ENCODE measurements at places on chromosomes 1 and 21. TPM values are rescaled to one million over a fixed set of nuclear protein-coding genes. Genes with fewer than 3 reads are reported as not detected.

The ST3GAL3 gene
- 20.5 TPM for total RNA-seq

The ANKRD45 gene
- not detected for total RNA-seq

The DPT gene
- not detected for total RNA-seq

The DVL1 gene
- 45.5 TPM for total RNA-seq

The TLCD4 gene
- not detected for total RNA-seq

The PRELP gene
- not detected for total RNA-seq

The SHISAL2A gene
- total RNA-seq, result 25.9 TPM

The RABIF gene
- 9.1 TPM for total RNA-seq

The MTF1 gene
- total RNA-seq, result 31.2 TPM

GRCh38 chr1:27489501-27489972 lies 430 bp downstream of the WASF2 start:
- peak overlapping the region; percentile 100 for H3K4me3 ChIP-seq
- peaks cover 28% of the 10 kb centered on the region for H3K4me1 ChIP-seq
- peak overlapping the region; percentile 73 for H3K27ac ChIP-seq
- H3K36me3 ChIP-seq, result no peaks in the 10 kb centered on the region

GRCh38 chr1:84632673-84633434 lies 57.4 kb downstream of the SSX2IP start:
- no peaks in the 10 kb centered on the region for H3K36me3 ChIP-seq
- H3K27ac ChIP-seq, result no peak overlapping the region
- H3K4me3 ChIP-seq, result no peak overlapping the region
- no peaks in the 10 kb centered on the region for H3K4me1 ChIP-seq

DNA sequence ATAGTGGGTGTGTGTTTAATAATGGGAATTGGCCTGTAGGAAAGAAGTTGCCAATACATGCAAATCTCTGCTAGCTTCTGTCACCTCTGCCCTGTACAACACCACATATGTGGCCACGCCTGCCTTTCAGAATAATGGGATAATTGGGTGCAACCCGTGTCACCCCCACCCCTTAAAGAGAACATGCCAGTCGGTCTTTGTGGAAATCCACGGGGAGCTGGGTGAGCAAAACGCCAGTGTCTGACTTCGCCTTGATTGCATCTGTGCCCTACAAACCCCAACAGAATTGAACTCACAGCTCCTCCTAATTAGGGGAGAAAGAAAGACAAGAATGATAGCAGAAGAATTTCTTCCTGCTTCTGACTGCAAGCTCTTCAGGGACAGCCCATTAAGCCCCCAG lies 6.4 kb upstream of the PLXNA2 start:
- DNase-seq, result no peak
- no peaks in the 10 kb centered on the region for H3K4me1 ChIP-seq
- no peaks in the 10 kb centered on the region for H3K36me3 ChIP-seq

DNA sequence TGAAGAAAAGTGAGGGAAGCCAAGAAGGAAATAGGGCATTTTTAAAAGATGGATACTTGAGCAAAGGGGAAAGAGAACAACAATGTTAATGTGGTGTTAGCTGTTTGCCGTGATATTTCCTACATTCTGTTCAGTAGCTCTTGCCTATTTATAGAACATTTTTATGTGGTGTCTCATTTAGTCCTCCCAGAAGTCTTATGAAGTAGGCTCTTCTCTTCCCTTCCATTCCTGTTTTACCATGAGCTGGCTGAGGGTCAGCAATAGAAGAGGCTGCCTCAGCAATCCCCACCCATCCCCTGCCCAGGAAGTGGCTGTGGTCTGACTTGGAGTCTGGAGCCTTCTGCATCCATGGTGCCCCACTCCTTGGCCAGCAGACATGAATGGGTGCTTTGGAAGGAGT lies 60.1 kb downstream of the KIAA0040 start:
- no peak for DNase-seq
- H3K36me3 ChIP-seq, result no peaks in the 10 kb centered on the region
- no peak overlapping the region for H3K27ac ChIP-seq
- peaks cover 2% of the 10 kb centered on the region for H3K4me1 ChIP-seq

DNA sequence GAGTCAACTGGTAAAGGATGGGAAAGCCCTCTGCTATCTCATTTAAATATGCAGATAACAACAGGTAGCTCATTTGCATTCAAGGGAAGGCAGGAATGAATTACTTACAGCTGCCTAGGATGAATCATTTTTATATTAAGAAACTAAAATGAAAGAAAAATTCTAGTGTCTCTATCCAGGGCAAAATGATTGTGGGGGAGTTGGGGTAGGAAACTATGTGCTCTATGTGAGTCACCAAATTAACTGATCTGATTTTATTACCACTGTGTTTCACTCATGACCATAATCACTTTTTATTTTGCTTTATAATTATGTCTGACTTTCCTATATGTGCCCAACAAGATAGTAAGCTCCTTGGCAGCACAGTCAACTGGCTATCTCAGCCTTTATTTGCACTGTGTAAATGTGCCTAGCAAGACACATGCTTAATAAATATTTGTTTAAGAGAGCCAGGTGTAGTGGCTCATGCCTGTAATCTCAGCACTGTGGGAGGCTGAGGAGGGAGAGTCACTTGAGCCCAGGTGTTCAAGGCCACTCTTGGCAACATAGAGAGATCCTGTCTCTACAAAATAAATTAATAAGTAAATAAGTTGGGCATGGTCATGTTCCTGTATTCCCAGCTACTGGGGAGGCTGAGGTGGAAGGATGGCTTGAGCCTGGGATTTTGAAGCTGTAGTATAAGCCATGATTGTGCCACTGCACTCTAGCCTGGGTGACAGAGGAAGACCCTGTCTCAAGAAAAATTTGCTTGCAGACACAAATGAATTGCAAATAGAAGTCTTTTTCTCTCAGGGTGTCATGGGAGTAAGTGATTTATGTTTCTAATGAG lies 84.1 kb downstream of the SPAG17 start:
- no peak overlapping the region for H3K4me3 ChIP-seq
- H3K4me1 ChIP-seq, result no peaks in the 10 kb centered on the region
- H3K27ac ChIP-seq, result no peak overlapping the region
- no peaks in the 10 kb centered on the region for H3K27me3 ChIP-seq
- no peak for DNase-seq
- H3K36me3 ChIP-seq, result no peaks in the 10 kb centered on the region

- H3K4me3 ChIP-seq, result no peak overlapping the region
- no peaks in the 10 kb centered on the region for H3K36me3 ChIP-seq
- DNase-seq, result no peak
- H3K27me3 ChIP-seq, result no peaks in the 10 kb centered on the region
- H3K27ac ChIP-seq, result no peak overlapping the region
Measured at GRCh38 chr21:34938089-34938764, 110.9 kb downstream of the RUNX1 start.

DNA sequence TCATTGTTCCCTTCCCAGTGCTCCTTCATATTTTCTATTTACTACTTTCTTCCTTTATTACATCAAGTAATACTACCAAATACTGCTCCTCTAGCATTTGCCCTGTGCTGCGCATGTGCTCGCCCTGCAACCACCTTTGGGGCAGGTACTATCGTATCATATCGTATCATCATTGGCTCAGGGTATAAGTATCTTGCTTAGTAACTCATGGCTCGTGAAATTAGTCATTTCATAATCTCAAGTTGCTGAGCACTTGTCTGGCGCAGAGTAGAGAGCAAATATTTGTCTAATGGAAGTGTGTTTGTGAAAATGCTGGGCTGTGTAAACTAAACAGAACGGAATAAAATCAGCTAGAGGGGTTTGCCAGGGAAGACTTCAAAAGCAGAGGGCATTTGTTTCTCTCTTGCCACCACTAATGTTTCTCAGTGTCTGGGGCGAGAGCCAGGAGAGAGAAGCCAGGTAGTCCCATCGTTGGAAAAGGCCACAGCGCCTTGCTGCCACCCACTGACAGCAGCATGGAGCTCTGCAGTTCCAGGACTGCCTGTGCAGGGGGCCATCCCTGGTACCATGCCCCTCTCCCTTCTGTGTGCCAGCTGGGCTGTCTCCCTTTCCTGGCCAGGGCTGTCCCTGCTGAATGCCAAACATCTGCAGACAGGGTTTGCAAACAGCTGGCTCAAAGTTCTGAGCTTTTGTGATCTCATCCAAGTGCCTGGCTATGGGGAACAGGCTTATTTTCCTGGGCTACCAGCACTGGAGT lies 20.0 kb upstream of the CPT2 start:
- no peak overlapping the region for H3K4me3 ChIP-seq
- H3K27ac ChIP-seq, result no peak overlapping the region
- no peaks in the 10 kb centered on the region for H3K4me1 ChIP-seq
- no peaks in the 10 kb centered on the region for H3K27me3 ChIP-seq
- no peak for DNase-seq

DNA sequence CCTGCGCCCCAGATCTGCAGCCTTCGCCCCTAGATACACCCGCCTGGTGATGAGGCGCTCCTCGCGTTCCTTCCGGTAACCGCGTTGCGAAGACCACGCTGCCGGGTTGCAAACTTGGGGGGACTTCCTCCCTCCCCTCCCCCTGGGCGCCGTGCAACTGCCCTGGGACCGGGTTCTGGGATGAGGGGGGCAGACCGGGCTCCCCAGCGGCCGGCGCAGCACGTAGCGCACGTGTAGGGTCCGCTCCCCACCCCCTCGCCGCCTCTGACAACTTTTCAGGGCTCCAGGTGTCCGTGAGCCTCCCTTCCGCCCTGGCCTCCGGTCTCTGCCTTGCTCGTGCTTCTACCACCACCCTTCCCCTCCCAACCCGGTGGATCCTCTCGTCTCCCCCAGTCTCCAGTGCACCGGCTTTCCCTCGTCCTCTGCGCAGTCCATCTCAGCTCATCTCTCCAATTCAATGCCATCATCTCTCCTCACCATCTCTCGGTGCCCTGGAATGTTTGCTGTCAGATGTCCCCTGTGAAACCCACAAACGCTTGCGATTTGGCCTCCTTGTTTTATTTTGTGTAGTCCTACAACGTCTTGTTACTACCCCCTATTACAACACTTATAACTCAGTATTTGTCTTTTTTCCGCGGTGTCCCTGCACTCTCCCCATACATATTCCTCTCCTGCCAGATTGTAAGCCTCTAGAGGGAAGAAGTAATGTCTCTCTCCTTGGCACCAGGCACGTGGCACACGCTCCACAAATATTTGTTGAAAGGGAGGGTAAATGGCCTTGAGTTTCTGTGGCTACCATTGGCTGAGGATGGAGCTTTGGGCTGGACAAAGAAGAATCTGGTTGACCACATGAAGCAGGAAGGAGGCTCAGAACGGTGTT lies 782 bp downstream of the PCAT6 start:
- peaks cover 25% of the 10 kb centered on the region for H3K4me1 ChIP-seq
- DNase-seq, result no peak
- no peak overlapping the region for H3K27ac ChIP-seq
- no peaks in the 10 kb centered on the region for H3K36me3 ChIP-seq
- no peaks in the 10 kb centered on the region for H3K27me3 ChIP-seq

GRCh38 chr1:3518256-3518655 lies 63.8 kb downstream of the ARHGEF16 start:
- no peak overlapping the region for H3K4me3 ChIP-seq
- H3K36me3 ChIP-seq, result peaks cover 2% of the 10 kb centered on the region
- peak; percentile 27 for DNase-seq

GRCh38 chr1:14715802-14716201 lies 117.3 kb downstream of the KAZN start:
- no peak overlapping the region for H3K4me3 ChIP-seq
- no peak overlapping the region for H3K27ac ChIP-seq
- H3K27me3 ChIP-seq, result no peaks in the 10 kb centered on the region
- no peak for DNase-seq

DNA sequence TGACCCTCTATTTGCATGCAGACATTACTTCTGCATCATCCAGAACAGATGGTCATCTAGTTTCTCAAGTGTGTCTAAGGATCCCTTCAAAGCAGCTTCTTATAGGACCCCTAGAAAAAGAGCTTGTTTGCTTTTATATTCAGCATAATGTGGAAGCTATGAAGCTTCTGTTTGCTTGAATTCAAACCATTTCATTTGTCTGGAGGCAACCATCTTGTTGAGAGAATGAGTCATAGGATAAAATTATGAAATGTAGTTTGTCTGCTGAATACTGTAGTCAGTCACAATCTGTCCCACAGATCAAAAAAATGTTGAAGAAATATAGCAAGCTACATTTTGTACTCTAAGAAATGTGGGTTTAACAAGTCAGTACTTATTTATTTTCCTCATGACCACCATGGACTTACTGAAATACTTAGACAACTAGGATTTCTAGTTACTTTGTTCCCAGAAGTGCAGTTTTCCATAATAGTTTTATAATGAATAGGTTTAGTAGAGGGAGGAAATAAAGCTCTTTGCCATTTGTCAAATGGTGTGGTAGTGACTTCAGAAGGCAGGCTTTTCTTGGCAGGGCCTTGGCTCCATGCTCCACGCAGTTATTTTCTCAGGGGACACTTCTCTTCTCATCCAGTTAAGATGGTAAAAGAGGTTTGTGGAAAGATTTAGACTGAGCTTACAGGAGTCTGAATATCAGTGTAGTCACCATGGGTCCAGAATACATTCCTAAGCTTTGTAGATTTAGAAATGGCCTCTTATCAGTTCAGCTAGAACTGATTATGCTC lies 74.8 kb upstream of the DEPDC1 start:
- no peaks in the 10 kb centered on the region for H3K4me1 ChIP-seq
- H3K27ac ChIP-seq, result no peak overlapping the region

DNA sequence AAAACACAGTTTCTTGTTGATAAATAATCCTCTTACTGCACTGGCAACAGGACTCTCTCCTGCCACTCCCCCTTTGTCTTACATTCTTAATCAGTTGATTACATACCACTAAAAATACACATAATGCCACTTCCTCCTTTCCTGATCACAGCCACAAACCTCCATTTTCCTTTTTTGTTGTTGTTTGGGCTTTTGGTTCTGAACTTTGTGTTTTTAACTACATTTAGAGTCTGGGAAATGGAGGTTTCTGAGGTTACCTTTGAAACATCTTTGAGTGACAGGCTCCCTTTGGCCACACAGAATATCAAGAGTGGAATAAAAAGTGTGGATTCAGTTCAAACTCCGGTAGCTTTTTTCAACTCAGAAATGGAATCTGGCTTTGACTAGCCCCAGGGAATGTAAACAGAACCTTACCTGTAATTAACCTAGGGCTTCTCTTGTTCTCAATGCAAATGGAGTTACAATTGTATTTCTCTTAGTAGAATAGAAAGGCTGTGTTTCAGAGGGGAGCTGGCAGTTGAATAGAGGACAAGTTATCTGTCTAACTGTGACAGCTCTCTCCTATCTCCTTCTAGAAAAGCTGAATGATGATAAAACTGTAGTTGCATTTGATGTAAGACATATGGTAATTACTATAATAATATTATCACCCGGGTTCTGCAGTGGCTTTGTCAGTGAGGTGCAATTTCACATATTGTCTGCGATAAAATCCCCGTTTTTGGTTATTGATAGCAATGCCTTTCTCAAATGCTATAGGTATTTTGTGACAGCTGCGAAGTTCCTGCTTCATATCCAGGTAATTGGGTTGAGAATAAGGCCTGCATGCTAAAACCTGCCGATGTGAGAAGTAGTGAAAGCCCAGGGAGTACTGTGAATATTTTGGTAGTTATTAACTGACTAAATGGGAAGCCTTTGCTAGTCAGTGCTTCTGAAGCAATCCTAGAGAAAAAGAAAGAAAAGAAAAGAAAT lies 66.9 kb downstream of the ST6GALNAC5 start:
- H3K27me3 ChIP-seq, result no peaks in the 10 kb centered on the region
- H3K27ac ChIP-seq, result no peak overlapping the region
- H3K4me1 ChIP-seq, result no peaks in the 10 kb centered on the region
- no peak overlapping the region for H3K4me3 ChIP-seq
- no peak for DNase-seq

- H3K27ac ChIP-seq, result no peak overlapping the region
- H3K27me3 ChIP-seq, result no peaks in the 10 kb centered on the region
Measured at GRCh38 chr1:7752512-7753417, 18.3 kb upstream of the VAMP3 start.
